Keratinocyte (primary cell): ENCODE measurements at places on chromosomes 6 and 20.

DNA sequence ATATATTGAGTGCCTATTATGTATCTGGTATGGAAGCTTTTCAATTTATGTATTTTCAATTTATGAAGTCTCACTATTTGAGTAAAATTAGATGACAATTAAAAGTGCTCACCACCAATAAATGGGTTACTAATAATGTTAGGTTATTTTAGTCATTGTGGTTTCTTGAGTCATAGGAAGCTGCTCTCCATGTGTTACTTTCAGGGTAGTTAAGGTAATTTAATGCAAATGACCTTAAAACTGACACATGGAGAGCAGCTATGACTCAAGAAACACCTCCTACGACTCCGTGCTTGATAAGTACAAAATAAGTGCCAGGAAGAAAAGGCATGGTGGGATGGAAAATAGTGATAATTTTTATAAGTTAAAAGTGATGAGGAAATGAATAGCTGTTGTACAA is 16.5 kb upstream of the TINAG start:
- DNase-seq, result peak; percentile 77

DNA sequence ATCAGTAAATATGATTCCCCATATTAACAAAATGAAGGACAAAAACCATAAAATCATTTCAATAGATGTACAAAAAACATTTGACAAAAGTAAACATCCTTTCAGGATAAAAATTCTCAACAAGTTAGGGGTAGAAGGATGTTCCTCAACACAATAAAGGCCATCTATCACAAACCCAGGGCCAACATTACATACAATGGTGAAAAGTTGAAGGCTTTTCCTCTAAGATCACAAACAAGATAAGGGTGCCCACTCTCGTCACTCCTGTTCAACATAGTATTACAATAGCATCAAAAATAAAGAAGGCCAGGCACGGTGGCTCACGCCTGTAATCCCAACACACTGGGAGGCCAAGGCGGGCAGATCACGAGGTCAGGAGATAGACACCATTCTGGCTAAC is 22.6 kb upstream of the ASF1A start:
- no peak for DNase-seq

DNA sequence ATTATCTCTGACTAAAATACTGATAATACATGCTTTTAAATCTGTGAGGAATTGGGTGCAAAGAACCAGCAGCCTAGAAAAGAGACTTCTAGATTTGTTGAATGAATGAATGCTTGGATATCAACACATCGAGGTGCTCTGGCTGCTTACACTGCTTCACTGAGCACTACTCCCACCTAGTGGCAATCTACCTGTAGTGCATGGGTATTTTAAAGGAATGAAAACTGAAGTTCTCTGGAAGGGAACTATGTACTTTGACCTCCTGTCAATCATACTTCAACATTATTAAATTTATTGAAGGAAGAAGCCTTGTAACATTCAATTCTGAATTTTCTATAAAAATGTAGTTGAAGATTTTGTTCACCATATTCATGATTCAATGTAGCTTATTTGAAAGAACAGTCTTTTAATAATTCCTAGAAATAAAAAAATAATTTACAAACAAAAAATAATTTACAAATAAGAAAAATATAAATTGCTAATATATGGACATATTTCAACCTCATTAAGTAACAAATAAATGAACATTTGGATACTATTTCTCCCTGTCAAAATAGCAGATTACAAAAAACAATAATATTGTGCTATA is 111.2 kb upstream of the MMS22L start:
- DNase-seq, result peak; percentile 36

DNA sequence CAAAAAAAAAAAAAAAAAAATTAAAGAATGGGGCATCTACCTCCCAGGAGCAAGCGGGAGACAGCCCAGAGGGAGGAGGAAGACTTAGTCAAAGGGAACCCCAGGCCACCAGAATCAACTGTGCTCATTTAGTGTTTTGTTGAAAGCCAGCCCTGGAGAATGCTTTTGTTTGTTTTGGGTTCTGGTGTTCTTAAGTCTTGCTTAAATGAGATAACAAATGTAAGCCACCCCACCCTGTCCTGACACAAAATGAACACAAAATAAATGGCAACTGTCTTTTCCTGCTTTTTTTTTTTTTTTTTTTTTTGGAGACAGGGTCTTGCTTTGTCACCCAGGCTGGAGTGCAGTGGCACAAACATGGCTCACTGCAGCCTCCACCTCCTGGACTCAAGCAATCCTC is 165.0 kb upstream of the JARID2 start:
- no peak for DNase-seq

DNA sequence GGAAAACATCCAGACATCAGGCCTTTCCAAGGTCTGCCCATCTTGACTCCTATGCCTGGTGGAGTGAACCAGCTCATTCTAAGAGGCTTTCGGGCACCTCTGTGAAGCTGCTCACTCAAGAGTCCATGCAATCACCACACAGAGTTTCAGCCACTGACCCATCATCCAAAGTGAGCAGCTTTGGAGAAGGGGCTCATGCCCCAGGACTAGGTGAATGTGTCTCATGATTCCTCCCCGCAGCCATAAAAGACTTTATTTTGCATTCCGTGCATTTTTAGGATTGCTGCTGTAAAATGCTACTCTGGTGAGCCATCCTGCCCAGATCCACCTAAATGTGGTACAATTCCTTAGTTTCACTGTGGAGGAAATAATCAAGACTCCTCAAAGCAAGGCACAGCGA is 44.5 kb upstream of the EZR start:
- DNase-seq, result no peak

DNA sequence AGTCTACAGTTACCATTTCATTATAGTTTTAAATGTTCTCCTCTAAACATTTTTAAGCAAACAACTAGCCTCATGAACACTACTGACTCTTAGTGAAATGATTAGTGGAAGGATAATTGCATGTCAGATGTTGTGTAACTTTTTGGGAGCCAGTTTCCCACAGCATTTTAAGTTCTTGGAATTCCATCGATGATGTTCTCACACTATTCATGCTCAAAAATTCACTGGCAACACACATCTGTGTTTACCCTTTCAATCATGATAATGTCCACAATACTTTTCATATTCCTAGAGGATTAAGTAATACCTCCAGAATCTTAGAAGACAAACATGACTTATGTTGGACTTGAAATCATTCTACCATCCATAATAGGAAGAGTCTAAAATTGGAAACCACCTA is 678.1 kb upstream of the ID4 start:
- no peak for DNase-seq

DNA sequence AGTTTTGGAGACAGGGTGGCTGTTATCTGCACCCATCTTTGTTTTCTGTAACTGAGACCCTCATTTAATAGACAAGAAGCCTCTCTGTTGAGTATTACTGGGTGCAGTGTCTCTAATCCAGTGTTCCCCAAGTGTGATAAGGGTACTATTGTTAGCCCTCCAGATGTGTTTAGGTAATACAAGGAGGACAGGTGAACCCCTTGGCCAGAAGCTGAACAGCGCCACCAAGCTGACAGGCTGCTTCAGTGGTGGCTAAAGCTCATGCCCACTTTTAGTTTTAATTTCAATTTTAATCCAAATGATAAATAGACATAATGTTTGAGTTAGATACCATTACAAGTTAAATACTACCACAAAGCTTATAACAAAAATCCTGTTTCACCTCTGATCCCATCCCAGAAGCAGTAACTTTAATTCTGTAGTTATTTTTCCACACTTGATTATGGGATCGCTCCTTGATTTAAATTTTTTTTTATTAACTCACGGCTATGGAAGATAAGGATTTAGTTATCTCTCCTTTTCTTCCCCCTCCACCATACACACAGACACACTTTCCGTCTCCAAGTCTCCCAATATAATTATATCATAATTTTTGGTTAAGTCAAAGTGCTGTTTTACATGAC is 8.4 kb upstream of the STK35 start:
- DNase-seq, result no peak
